Fibroblast of skin of left quadriceps (primary cell): ENCODE measurements at places on chromosomes 6 and 20.

GRCh38 chr6:135627092-135627715, 129.7 kb upstream of the AHI1 start:
- DNase-seq: no peak

DNA sequence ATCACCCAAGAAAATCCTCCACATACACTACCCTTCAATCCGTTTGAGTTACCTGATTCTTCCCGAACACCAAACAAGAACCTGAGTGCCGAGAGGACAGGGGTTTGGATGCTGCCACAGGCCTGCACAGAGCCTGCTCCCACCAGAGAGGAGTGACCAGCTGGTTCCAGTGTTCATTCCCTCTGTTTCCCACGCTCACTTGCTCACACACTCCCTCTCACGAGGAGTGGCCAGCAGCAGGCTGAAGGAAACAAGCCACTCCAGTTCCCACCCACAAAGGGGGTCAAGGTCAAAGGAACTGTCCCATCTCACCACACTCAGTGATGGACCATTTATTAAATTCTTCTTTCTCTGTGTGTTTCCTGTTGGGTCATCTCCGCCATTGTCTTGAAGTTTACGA, 97.2 kb upstream of the SNX9 start:
- no peak for DNase-seq

- no peak for DNase-seq
Measured at GRCh38 chr6:157879873-157880254, 56.8 kb downstream of the SNX9 start.

DNA sequence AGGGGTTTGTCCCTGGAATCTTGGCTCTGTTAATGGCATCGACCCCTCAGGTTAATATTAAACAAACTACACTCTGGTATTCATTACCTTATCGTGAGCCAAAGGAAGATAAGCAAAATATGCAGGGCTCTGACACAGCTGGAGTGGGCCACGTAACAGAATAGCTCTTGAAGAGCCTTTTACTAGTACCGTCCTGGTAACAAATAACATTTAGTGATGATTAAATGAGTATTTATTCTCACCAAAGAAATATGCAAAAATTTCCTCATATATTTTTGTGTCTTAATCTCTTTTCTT, 20.1 kb upstream of the UTRN start:
- DNase-seq: no peak

DNA sequence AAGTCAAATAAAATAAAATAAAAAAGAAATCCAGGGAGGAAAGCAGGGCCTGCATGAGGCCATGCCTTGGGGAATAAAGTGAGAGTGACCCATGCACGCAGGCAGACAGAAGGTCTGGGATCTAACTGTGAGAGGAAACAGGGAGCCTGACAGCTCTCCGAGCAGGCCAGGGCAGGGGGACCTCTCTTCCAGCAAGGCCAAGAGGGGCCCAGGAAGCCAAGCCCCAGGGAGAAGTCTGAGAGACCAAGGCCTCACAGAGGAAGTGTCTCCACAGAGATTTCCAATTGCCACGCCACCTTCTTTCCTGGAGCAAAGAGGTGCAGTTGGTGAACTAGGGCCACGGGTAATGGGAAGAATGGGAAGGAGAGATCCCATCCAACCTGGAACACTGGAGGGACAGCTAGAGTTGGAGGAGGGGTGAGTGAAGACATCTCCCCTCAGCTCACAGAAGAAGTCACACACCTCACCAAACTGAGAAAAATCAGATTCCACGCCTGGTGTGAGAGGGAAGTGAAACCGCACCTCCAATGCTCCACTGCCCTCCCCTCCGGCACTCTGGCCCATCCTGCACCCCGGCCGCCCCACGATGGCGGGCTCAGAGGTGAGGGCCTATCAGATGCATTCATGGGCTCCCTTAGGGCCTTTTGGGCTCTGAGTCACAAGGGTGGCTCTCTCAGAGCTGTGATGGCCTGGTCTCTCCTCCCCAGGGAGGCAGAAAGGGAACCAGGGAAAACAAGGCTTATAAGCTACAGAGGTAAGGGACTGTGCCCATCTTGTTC, 25.1 kb upstream of the TAF8 start:
- no peak for DNase-seq

GRCh38 chr6:13725052-13725451, 13.4 kb upstream of the RANBP9 start:
- no peak for DNase-seq

- peak; percentile 25 for DNase-seq
Measured at GRCh38 chr20:39717936-39718335, 755.8 kb downstream of the DHX35 start.

DNA sequence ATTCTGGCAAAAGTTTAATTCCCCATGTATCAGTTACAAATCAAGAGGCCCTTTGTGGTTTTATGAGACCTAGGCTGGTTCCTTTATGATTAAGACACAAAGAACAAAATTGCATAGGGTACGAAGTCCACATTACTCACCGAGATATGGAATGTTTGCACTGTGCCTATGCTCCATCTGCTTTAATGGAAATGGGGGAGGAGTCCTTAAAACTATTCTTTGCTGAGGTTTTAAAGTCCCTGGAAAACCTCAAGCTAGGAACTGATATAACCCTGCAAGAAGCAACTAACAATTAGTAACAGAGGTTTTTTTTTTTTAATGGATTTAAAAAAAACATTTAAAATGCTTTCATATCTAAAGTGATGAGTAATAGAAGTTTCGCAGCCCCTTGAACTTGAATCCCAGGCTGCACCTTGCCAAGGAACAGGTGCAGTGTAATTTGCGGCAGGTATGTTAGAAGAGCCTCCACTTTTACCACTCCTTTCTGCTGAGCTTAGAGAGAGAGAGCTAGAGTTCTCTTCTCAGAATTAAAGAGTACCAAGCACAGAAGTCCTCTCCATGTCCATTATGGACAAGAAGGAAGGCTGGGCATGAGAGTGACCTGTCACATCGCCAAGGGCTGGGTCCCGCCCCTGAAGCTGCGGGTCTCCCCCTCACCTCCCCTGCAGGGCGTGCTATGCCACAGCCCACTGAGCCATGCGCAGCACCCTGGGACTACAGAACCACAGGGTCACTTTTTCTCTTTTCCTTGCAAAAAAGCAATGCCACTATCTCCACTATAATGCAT, 2.3 kb downstream of the SERPINB1 start:
- DNase-seq: peak; percentile 89
